Mesenteric fat pad (tissue), 1 donor: ENCODE measurements at places on chromosomes 12 and 14. TPM values are rescaled to one million over a fixed set of nuclear protein-coding genes. Genes with fewer than 3 reads are reported as not detected.

The CLEC6A gene
- not detected for total RNA-seq

The MGP gene
- 2,401 TPM for total RNA-seq

The ETFBKMT gene
- total RNA-seq, result 3.3 TPM

The IKBIP gene
- 22.6 TPM for total RNA-seq

The AMN gene
- 1.8 TPM for total RNA-seq

The CLEC2D gene
- 9.2 TPM for total RNA-seq

The LMNTD1 gene
- not detected for total RNA-seq

The LETMD1 gene
- total RNA-seq, result 49.1 TPM

DNA sequence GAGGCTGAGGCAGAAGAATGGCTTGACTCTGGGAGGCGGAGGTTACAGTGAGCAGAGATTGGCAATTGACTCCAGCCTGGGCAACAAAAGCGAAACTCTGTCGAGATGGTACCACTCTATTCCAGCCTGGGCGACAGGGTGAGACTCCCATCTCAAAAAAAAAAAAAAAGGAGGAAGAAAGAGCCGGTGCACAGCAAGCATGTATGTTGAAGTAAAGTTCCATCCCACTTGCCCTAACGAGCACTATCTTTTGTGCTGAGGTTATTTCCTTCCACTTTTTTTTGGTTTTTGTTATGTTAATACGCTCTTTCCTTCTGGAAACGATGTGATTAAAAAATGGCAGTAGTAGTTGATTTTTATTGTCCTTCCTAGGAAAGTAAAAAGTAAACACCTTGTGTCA lies 19.5 kb upstream of the GOLGA5 start:
- no peak for DNase-seq

DNA sequence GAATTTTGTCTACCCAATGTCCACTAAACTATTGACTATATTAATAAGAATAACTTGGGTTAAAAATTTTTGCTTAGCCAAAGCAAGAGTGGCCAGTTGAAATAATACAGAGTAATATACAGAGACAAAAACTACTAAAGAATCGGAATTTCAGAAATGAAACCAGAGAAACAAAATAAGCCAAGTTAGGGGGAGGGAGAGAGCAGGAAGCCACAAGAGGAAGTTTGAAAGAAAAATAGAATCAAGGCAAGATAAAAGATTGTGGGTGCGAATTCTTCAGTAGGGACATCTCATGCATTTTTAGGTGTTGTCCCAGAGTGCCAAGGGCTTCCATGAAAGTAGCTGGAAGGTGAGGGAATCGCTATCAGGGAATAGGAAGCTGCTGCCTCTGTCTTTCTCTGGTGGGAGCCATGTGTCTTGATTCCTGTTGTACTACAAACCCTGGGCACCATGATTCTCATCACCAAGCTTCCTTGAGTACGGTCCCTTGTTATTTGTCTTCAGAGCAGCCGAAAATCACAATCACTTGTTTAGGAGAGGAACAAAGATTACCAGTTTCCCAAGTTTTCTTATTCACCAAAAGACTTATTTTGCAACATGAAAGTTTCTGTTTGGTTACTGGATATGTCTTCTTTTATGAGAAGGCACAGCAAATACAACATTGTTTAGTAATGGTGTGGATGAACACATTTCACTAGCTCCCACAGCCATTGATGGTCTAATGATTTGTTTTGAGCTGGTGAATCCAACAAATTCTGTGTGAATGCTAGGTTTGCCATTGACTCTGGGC lies 16.7 kb downstream of the NEUROD4 start:
- no peak for DNase-seq

DNA sequence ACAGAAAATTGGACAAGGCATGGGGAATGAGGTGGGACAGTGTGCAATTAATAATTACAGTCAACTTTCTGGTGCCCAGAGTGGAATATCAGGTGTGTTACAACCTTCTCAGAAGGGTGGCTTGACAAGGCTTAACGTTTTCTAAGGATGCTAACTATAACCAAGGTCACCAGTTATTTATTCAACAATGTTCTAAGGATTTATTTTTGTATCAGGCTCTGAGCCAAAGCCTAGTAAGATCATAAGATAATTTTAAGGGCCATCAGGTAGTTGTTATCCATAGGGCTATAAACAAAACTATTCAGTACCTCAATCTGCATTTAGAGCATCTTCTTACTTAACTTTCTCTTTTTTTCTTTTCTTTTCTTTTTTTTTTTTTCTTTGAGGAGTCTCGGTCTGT lies 134.0 kb downstream of the TMTC1 start:
- DNase-seq, result no peak

GRCh38 chr12:110266980-110267620 lies 13.9 kb upstream of the ATP2A2 start:
- no peak for DNase-seq

GRCh38 chr14:70451874-70452273 lies at the start of gene ADAM21:
TSS of gene ADAM21 (plus strand) at chr14:70452174. CDS start at chr14:70457500, 5,326 bp downstream.
- DNase-seq, result no peak

- no peak for DNase-seq
Measured at GRCh38 chr14:72619881-72620280, 274.0 kb downstream of the DPF3 start.

GRCh38 chr14:30295980-30296379 lies 263.0 kb upstream of the G2E3 start:
- DNase-seq, result no peak

DNA sequence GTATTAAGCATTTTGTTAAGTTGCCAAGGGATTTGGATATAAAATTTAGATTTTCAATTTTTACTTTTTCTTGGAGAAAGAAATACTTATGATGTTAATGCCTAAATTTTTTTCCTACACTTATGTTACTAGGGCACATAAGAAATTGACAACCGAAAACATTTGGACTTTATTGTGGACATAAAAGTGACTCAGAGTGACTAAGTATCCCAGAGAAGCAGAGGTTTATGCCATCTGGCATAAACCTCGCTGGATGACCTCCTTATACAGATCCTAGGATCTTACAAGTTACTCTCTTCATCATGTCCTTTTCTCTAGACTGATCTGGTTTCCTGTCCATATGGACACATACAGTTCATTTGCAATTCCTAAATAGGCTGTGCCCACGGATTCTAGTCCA lies 89.8 kb downstream of the RERG start:
- DNase-seq, result no peak

DNA sequence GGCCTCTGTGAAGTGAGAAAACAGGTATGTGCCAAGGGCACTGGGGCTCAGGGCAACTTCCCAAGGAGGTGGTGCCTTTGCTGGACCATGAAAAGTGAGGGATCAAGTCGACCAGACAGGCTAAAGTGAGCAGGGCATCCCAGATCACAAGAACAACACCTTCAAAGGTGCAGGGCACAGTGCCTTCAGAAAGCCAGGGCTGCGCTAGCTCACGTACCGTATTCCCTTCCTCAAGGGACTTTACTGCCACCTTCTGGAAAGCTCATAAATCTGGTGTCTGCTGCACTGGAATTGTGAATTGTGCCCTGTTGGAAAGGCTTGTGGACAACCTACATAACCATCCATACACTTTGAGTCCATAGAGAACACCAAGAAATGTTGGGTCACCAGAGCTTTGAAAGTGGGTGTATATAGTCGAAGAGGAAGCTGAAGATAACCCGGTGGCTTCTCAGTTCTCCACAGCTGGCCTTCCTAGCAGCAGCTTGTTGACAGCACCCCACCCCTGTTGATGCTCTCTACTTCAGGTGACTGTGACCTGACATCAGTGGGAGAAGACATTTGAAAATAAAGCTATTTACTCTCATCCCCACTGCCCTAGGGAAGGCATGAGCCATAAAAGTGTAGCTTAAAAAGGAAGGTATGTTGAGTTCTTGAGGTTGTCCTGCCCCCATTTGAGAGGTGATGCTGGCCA lies 24.5 kb downstream of the FIGNL2 start:
- DNase-seq, result no peak

- no peak for DNase-seq
Measured at GRCh38 chr12:127253797-127254327, 1013.1 kb upstream of the TMEM132C start.

- DNase-seq, result no peak
Measured at GRCh38 chr14:104753528-104754212, 723 bp downstream of the SIVA1 start.

DNA sequence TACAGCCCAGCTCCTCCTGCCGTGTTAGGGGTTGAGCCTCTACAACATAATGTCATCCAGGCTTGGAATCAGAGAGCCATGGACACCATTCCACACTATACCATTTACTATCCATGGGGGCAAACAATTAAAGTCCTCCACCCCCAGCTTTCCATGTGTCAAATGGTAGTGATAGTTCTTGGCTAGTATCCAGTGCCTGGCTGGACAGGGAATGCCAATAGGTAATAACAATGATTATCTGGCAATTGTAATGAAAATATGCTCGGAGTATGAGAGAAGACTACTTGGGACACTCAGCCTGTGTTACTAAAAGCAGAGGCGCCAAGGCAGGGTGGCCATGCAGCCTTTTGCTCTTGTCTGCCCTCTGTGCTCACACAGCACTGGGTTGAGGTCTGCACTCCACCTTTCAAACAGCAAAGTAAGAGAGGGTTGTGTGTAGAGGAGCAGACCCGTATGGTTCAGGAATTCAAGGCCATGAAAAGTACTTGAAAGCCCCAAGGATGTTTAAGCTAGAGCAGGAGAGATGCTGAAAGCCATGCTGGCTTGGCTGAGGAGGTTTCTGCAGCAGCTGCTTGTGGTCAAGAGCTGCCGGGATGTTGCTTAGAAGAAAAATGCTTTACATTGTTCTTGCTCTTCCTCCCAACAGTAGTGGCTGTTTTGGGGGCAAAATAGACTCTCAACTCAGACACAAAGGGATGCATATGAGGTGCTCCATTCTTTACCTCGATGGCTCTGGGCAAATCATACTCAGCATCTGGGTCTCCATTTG lies 10.6 kb downstream of the SERPINA3 start:
- peak; percentile 30 for DNase-seq

GRCh38 chr12:79591988-79592387 lies 98.8 kb downstream of the PAWR start:
- DNase-seq, result no peak
